ENCODE measurements at places on chromosomes 5 and 9. TPM values are rescaled to one million over a fixed set of nuclear protein-coding genes. Genes with fewer than 3 reads are reported as not detected.
A peak's percentile ranks its signal among the peaks of the same experiment; 100 is the strongest.

- peak; percentile 26 for DNase-seq
Measured at GRCh38 chr9:81621785-81622259, 67.5 kb downstream of the TLE1 start.

GRCh38 chr9:114785866-114786650, 19.8 kb downstream of the TNFSF15 start:
- peak; percentile 27 for DNase-seq

DNA sequence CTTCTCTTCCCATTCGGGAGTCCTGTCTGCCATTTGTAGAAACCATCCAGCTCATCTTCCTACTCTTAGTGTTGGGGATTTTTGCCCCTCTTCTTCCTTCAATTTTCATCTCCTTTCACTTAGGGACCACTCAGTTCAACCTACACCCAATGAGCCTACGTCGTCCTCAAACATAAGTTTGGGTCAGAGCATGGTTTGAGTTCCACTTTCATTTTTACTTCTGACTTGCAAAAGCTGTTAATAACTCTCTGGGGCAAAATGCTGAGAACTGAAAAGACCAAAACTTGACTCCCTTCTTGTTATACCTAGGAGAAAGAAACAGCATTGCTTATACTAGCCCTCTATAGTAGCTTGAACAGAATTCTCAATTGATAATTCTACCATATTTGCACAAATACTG, 381.5 kb upstream of the MPDZ start:
- DNase-seq: no peak

DNA sequence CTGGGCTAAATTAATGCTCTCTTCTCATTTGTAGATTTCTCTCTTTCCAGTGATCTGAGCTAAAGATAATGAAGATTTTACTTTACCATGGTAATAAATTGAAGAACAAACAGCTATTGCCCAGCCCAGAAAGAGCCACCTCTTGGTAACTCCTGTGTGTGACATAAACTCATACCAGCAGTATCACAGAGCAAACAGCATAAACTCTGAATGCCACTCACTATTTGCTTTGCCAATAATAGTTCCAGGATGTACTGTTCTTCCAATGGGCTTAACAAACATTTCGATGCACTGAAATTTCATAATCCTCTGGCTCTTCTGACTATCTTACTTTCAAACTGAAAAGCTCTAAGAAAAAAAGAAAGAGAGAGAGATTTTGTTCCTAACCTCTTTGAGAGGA, 69.8 kb upstream of the RASEF start:
- no peak for DNase-seq

DNA sequence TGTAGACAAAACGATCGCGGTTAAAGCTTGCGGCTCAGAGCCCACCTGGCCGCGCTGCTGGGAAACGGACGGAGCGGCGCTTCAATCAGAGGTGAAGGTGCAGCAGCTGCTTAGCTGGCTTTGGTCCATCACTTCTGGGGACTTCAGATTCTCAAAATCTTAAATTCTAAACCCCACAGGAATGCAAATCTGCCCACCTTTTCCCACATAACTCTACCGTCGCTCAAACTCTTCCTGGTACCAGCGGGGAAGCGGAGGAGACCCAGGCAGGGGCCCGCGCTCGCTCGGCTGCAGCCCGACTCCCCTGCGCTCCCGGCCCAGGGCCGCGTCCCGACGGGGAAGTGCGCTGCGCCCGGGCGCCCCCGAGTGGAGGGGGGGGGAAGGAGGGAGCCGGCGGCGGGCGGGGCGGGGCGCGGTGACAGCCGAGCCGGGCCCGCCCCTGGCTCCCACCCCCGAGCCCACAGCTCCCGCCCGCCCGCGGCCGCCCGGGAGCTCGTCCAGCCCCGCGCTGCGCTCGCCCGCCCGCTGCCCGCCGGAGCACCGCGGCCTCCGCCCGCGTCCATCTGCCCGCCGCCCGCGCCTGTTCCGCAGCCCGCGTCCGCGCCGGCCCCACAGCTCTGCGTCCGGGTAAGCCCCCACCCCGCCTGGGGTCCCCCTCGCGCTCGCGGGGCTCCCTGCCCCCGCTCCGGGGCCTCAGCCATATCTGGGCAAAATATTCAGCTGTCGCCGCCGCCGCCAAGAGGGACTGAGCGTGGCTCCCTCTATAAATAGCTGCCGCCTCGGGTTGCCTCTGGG, at the start of gene TMOD1:
Gene TMOD1, plus strand, starts transcription at position 490 of the 795 bp plus-strand sequence. CDS start 22,523 bp downstream, outside the sequence.
- DNase-seq: peak; percentile 80

GRCh38 chr5:177366528-177367322, 9.0 kb downstream of the RGS14 start:
- peak; percentile 90 for DNase-seq

GRCh38 chr5:67746103-67746502, 469.5 kb upstream of the PIK3R1 start:
- no peak for DNase-seq

DNA sequence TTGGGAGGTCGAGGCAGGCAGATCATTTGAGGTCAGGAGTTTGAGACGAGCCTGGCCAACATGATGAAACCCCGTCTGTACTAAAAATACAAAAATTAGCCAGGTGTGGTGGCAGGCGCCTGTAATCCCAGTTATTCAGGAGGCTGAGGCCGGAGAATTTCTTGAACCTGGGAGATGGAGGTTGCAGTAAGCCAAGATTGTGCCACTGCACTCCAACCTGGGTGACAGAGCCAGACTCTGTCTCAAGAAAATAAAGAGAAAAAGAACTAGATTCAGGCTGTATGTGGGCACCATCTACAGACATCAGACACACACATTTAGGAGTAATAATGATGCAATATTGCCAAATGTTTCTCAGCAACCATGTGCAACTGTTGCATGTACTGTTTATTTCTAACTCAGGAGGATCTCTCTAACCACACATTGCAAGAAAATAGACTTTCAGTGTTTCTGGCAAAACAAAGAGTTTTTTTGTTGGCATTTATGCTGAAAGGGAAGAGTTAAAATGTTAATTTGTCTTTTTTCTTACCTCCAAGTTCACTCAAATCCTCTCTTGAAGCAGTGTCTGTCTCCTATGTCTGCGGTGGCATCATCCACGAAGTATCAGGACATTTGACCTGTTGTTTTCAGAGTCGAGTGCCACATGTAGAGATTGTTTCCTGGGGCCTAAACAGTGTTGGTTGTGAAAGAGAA, 5.1 kb upstream of the ORM1 start:
- DNase-seq: no peak

GRCh38 chr5:127053049-127053448, 20.3 kb downstream of the C5orf63 start:
- DNase-seq: no peak

GRCh38 chr5:122035913-122036312, 42.1 kb downstream of the LOX start:
- no peak for DNase-seq

GRCh38 chr5:177175336-177175735, 41.8 kb downstream of the NSD1 start:
- no peak for DNase-seq

DNA sequence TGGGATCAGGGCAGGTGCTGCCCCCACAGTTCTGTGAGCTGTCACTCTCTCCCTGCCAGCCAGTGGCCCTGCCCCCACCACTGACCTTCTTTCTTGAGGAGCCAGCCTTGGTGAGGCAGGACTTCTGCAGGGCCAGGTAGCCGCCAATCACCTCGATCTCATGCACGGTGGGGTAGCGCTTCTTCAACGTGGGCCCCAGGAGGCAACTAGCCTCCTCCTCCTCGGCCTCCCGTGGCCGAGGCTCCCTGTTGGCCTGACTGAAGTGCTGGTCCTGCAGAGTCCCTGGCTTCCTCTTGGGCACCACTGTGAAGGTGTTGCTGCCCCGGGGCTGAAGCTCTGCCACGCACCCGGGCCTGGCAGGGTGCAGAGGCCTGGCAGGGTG, 1.6 kb downstream of the TPRN start:
- no peak for DNase-seq

DNA sequence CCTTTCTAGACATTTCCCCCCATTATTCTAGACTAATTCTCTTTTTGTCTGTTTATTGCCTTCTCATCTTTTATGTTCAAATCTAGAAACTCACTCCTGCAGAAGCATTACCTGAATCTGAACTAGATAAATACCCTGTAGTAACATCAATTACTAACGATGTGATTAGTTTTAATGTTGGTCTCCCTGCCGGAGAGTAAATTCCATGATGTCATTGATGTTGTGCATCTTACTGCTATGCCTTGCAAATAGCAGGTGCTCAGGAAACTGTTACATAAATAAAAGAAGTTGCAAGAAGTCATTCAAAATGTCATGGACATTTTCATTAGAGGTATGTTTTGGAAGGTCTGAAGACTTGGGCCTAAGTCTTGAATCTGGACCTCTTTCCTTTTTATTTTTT, 23.0 kb upstream of the C9 start:
- no peak for DNase-seq

DNA sequence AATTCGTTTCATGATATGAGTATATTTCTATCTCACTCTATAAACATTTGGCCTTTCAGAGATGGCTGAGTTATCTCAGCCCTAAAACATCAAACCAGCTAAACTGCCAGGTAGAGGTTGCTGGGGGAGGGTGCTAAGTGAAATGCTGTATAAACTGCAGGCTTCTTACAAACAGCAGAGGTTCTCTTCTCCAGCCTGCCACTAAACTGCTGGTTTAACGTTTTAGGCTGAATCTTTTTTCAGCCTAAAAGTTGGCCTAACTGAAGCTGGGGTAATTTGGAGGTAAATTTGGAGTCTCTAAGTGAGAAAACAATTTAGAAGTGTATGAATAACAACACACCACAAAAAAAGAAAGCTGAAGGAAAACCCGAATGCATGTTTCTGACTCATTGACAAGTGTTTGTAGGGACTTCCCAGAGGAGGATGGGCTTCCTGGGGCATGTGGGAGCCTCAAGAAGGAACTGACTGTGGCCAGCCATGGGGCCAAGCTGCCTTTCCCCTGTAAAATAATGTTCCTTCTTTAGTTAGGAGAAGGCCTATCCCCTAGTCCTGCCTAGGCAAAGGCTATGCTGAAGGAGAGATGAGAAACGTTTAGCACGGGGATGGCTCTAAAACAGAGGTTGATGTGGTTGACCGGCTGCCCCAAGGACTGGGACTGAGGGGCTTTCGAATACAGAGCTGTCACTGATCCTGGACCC, 44.3 kb downstream of the SLC28A3 start:
- no peak for DNase-seq

DNA sequence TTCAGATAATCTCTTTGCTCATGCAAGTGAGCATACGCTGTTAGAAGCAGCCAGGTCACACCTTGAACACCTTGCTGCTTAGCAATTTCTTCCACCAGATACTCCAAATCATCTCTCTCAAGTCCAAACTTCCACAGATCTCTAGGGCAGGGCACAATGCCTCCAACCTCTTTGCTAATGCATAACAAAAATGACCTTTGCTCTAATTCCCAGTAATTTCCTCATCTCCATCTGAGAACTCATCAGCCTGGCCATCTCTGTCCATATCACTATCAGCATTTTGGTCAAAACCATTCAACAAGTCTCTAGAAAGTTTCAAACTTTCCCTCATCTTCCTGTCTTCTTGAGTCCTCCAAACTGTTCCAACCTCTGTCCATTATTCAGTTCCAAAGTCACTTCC, 139.3 kb upstream of the NR4A3 start:
- DNase-seq: no peak

DNA sequence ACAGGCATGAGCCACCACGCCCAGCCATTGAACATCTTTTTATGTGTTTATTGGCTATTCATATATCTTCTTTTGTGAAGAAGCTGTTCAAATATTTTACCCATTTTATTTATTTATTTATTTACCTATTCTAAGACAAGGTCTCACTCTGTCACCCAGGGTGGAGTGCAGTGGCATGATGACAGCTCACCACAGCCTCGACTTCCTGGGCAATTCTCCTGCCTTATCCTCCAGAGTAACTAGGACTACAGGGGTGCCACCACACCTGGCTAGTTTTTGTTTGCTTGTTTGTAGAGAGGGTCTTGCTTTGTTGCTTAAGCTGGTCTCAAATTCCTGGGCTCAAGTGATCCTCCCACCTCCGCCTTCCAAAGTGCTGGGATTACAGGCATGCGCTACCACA, 33.5 kb downstream of the NAIF1 start:
- no peak for DNase-seq

Gene DNAH5
- total RNA-seq: 0.16 TPM

Gene GPRIN1
- total RNA-seq: 6.5 TPM

Gene CAVIN4
- 5.4 TPM for total RNA-seq

Gene LCNL1
- total RNA-seq: not detected

Gene PLAA
- total RNA-seq: 32.3 TPM

Gene NRG2
- total RNA-seq: 0.06 TPM

Gene DNAJC21
- 64.9 TPM for total RNA-seq

Gene LPAR1
- 13.9 TPM for total RNA-seq

Gene HK3
- 0.15 TPM for total RNA-seq

Gene PCDHGC4
- total RNA-seq: 3.6 TPM
